ENCODE measurements at places on chromosomes 6 and 20. TPM values are rescaled to one million over a fixed set of nuclear protein-coding genes. Genes with fewer than 3 reads are reported as not detected.

DEFB132 gene
- not detected for total RNA-seq

SLC17A3 gene
- total RNA-seq: 0.29 TPM

CYP39A1 gene
- 18.5 TPM for total RNA-seq

TTK gene
- 0.92 TPM for total RNA-seq

- no peak for DNase-seq
Observed at GRCh38 chr6:118739696-118740353, 88.4 kb upstream of the CEP85L start.

GRCh38 chr6:165701005-165701404 lies 38.0 kb upstream of the PDE10A start:
- DNase-seq: no peak
